ENCODE measurements at places on chromosomes 6 and 20. TPM values are rescaled to one million over a fixed set of nuclear protein-coding genes. Genes with fewer than 3 reads are reported as not detected.

The ZNF311 gene
- polyA plus RNA-seq = 0.61 TPM

The FOXC1 gene
- 2.3 TPM for polyA plus RNA-seq

The PLEKHG1 gene
- 1.7 TPM for polyA plus RNA-seq

The SLC17A2 gene
- polyA plus RNA-seq = not detected

The TFAP2C gene
- 0.39 TPM for polyA plus RNA-seq

The ZC2HC1B gene
- polyA plus RNA-seq = not detected

The COL9A3 gene
- polyA plus RNA-seq = 0.59 TPM

The ARFGEF3 gene
- 0.14 TPM for polyA plus RNA-seq

The ID4 gene
- 0.51 TPM for polyA plus RNA-seq

The RBPJL gene
- polyA plus RNA-seq = not detected

The BPIFB3 gene
- not detected for polyA plus RNA-seq

The CST5 gene
- not detected for polyA plus RNA-seq

The SNAI1 gene
- 1.4 TPM for polyA plus RNA-seq

The PRRC2A gene
- polyA plus RNA-seq = 50.7 TPM

The SLA2 gene
- not detected for polyA plus RNA-seq

The SGK2 gene
- 0.05 TPM for polyA plus RNA-seq

The PTCRA gene
- not detected for polyA plus RNA-seq

The TMEM151B gene
- polyA plus RNA-seq = not detected

The CDH26 gene
- 0.05 TPM for polyA plus RNA-seq
